IPS DF 19.7 (cell line): ENCODE measurements at places on chromosomes 11 and 22.
A peak's percentile ranks its signal among the peaks of the same experiment; 100 is the strongest.

GRCh38 chr11:118806400-118806799 is 15.4 kb upstream of the DDX6 start:
- no peak for DNase-seq

DNA sequence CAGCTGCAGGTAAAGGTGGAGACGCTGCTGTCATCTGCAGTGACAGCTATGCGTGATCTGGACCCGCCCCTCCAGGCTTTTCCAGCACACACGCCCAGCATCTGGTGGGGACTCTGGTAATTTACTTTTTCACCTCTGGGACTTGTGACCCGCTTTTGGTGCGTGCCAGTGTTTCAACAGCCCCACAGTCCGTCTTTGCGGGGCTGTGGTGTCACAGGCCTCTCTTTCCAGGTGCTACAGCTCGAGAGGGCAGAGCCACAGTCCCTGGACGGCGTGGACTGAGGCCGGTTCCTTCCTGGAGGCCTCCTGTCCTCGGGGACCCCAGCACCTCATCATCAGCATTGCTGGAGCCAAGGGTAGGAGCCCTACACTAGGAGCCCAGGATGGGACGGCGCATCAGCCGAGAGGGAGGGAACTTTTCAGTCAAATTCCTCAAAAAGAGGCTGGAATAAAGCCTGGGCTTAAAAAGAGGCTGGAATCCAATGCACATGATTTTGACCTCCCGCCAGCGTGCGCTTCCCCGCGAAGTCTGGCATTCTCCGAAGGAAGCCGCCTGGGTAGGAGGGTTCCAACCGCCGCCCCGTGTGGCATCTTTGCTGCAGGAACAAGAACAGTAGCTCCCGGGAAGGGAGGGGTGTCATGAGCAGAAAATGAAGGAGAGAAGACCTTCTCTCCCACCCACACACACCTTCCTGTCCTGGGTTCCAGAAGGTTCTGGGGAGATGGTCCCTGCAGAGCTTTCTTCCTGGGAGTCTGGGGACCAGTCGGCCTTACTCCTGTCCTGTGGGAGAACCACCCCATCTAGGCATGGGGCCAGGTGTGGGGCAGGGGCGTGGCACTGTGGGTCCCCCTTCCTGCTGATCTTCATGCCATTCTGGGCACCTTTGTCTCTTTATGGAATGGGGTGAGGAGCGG is 25.7 kb upstream of the KRTAP5-7 start:
- no peak for DNase-seq

DNA sequence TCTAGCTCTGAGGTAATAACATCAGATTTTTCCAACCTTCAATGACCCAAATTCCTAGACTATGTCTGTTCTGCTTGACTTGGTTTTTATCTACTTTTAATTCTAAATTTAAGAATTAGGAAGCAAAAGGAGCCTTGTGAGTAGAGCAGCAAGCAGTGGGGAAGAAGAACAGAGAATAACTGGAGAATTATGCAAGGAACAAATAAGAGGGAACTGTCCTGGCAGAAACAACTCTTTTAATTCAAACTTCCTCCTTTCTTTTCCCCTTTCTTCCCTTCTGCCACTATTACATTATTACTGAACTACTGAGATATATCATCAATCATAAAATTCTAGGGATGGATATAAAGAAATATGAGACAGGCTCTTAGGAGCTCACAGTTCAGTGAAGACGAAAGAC is 276.1 kb downstream of the SBF2 start:
- no peak for DNase-seq

GRCh38 chr22:45286854-45287551 is 2.3 kb downstream of the UPK3A start:
- no peak for DNase-seq

GRCh38 chr11:71456831-71457230 is 3.8 kb downstream of the NADSYN1 start:
- no peak for DNase-seq

GRCh38 chr11:117072517-117073461 is 25.4 kb downstream of the SIK3 start:
- no peak for DNase-seq

- no peak for DNase-seq
Measured at GRCh38 chr22:46985507-46985882, 223.0 kb downstream of the TBC1D22A start.

DNA sequence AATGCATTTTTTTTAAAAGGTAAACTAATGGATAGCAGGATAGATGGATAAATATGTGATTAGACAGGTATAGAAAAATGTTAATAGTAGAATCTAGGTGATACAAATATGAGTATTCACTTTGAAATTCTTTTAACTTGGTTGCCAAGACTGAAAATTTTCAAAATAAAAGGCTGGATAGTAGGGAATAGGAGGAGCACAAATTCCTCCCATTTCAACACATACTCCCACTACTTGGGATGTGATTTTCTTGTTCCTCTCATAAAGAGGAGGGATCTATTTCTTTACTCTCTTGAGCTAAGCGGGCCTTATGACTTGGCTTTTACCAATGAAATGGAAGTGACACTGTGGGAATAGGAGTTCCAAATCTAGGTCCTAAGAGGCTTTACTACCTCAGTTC is 35.9 kb downstream of the PIK3C2A start:
- no peak for DNase-seq

DNA sequence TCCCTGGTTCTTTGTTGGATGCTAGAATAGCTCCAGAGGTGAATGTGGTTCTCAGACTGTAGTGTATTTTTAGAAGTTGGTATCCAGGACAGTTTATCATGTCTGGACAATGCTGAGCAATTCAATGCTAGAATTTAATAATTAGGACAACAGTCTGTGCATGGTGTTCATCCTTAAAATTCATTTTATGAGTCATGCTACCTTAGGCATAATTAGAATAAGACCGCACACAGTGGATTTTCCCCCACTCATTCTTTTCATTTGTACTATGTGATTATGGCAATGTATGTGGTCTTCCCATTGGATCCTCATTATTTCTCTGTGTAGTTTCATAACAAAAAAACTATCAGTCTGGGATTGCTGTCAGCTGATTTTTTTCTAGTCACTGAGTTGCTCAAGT is 196.7 kb downstream of the ARHGAP42 start:
- DNase-seq = no peak

GRCh38 chr22:36684841-36685240 is 18.7 kb downstream of the CACNG2 start:
- no peak for DNase-seq

DNA sequence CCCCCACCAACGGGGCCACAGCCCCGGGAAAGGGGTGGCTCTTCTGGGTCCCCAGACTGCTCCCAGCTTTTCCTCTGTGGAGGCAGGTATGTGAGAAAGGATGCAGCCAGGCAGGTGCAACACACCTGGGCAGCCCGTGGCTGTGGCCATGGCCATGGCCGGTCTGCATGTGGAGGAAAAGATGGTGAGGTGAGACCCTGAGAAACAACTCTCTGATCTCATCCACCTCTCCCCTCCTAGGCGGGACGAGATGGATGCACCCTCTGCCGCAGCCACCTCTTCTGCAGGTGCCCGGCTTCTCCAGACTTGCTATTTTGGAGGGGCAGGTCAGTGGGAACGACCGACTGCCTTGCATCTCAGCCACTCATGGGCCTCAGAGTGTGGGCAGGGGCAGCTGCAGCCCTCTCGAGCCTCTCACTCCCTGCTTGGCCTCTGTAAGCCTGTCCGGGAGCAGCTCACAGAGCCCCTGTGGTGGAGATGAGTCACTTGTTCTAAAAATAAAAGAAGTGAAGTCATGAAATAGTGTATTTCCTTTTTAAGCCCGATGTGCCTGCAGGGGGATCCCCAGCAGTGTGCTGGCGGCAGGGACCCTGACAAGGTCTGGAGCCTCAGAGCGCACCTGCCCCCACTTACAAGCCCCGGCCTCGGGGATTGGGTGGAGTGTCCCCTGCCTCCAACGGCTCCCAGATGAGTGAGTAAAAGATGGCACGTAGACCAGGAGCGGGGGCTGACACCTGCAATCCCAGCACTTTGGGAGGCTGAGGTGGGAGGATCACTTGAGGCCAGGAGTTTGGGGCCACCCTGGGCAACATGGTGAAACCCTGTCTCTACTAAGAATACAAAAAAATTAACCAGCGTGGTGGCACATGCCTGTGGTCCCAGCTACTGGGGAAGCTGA is 10.7 kb downstream of the SMIM38 start:
- peak; percentile 35 for DNase-seq
